Vagina (tissue), 2 donors: ENCODE measurements at places on chromosomes 2 and 18. TPM values are rescaled to one million over a fixed set of nuclear protein-coding genes. Genes with fewer than 3 reads are reported as not detected.

The TTC39C gene
- total RNA-seq = 42.5 TPM

The FAM228A gene
- 0.98 TPM for total RNA-seq

The B3GNT7 gene
- 7.1 TPM for total RNA-seq

The REG1B gene
- total RNA-seq = not detected

The SCN7A gene
- total RNA-seq = 15.0 TPM
